ENCODE measurements at places on chromosomes 5 and 9. TPM values are rescaled to one million over a fixed set of nuclear protein-coding genes. Genes with fewer than 3 reads are reported as not detected.

- DNase-seq: no peak
These were observed 523.6 kb upstream of the DAB2 start for GRCh38 chr5:39948341-39948740.

DNA sequence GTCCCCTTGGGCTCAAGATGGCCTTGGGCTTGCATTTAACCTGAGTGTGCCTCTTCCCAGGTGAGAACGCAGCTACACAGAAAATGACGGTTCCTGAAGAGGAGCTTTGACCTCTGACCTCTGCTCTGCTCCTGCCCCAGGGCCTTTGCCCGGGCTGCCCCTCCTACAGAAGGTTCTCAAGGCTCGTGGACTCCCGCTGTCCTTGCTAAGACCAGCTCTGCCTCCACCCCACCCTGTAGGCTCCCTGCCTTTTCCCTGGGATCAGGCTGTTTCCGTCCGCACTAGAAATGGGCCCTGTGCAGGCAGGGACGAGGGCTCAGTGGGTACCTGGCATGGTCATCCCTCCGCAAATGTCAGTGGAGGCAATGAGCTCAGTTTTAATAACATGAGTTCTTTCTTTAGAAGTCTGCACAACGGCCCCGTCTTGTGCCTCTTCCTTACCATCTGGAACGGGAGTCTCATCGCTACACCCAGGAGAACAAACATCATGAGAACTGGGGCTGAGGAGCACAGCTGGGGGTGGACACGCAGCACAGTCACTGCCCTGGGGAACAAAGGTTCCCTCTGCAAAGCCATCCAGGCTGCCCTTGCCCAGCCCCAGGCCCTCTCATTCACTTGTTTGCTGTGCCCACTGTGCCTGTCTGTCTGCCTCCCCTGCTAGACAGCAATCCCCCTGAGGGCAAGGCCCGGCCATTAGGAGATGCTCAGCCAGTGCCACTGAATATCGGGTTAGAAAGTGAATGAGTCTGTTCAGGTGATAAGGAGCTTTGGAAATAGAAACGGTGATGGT lies 26.7 kb upstream of the LPCAT1 start:
- DNase-seq: no peak

DNA sequence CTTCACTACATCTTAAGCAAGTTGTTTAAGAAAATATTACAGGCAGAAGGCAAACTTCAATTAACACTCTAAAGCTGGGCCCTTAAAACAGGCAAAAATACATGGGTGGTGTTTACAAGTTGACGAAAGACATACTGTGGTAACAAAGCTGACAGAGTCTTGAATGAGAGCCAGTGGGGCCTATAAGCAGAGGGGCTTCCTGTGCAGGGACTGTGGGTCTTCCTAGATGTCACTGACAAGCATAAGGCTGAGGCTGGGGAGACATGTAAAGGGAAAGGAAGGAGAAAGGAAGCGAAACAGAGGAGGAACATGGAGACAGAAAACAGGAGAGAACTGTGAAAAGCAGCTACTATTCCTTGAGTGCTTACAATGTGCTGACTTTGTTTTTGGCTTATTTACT lies 308.0 kb upstream of the RPS23 start:
- DNase-seq: no peak

The TLR4 gene
- 0.08 TPM for polyA plus RNA-seq

The SLC22A4 gene
- 4.2 TPM for polyA plus RNA-seq

The SCGB3A2 gene
- polyA plus RNA-seq: not detected

The KLHL3 gene
- 0.31 TPM for polyA plus RNA-seq

The FAM221B gene
- not detected for polyA plus RNA-seq

The RANBP17 gene
- polyA plus RNA-seq: 3.0 TPM
